ENCODE measurements at places on chromosomes 5 and 9. TPM values are rescaled to one million over a fixed set of nuclear protein-coding genes. Genes with fewer than 3 reads are reported as not detected.

GRCh38 chr9:89179895-89180734, 1.5 kb upstream of the SHC3 start:
- peak; percentile 92 for DNase-seq

GRCh38 chr9:6942406-6942805, 184.6 kb downstream of the KDM4C start:
- DNase-seq, result no peak

- no peak for DNase-seq
These were observed 532.2 kb upstream of the TUSC1 start for GRCh38 chr9:26210338-26210851.

DNA sequence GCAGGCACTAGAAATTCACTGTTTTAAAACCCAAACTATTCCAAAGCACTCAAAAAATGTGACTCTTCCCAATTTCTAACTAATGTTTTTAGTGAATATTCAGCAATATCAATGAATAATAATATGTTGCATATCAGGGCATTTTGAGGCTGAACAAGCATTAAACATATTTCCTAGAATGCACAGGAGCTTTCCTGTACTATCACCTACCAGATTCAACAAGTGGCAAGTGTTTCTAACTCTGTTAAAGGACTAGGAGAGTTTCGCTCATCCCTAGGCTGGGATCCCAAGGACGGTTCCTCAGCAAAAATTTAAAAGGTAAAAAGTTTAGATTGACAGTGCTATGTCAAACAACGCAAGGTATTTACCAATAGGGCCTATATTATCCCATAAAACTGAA, 21.0 kb downstream of the GNE start:
- DNase-seq, result no peak

DNA sequence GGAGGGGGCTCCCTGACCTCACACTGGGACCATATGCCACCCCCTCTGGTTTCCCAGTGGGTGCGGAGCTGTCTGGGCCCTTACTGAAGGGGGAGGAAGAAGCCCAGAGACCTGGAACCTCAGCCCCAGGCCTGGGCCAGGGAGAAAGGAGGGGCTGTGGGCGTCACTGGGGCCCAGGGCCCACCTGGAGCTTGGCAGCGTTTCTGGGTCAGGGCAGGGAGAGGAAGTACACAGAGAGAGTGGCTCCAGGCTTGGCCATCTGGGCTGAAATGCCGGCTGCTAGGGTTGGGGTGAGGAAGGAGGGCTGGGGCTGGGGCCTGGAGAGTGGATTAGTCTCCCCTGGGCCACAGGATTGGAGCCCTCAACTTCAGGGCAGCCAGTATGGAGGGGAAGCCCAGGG, 6.4 kb upstream of the DAB2IP start:
- DNase-seq, result no peak

DNA sequence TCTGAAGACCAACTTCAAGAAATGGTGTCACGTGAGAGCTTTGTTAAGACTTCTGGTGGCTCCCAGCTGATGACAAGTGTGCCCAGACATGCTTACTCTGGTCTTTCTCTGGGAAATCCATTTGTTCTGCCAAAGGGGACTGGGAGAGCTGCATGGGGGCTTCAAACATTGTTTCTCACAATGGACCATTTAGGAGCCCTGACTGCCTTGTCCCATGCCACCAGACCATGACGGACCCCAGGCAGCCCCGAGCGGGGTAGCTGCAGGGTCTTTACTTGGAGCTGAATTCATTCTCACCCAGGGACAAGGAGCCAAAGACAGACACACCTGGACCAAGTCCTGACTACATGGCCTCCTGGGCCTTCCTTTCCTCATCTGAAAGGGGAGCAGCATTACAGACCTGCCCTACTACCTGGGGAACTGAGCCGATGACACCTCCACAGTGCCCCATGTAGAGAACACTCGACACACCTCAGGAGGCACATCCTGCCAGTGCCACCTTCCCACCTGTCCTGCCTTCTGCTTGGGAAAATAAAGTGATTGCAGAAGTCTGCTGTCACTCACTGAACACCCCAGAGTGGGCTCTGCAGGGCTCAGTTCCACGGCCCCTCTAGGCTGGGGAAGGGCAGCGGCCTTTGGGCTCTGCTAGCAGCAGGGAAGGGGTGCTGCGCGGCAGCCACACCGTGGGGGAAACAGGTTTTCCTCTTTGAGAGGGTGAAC, 169.0 kb downstream of the DAB2IP start:
- DNase-seq, result no peak

DNA sequence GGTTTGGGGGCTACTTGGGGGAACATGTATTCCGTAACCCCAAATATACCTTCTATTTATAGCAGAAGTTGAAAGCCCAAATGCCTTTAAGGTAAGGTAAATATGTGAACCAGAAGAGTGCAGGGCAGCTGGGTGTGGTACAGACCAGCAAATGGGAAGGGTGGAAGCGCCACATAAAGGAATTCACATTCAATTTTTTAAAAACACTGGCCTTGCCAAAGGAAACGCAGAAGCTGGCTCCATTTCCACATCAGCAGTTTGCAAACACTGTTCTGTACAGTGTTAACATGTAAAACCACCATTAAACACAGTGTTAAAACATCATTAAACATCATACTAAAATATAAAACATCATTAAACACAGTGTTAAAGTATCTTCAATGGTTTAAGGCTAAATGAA, 3.5 kb upstream of the BHMT start:
- no peak for DNase-seq

PDE6A gene
- not detected for total RNA-seq
